Activated CD8-positive, alpha-beta memory T cell treated with anti-CD3 and anti-CD28 coated beads, Interleukin-2, amount 50 U/mL, for 4 hours (primary cell): ENCODE measurements at places on chromosomes 5 and 9.
A peak's percentile ranks its signal among the peaks of the same experiment; 100 is the strongest.

GRCh38 chr9:20508242-20508641, 114.1 kb downstream of the MLLT3 start:
- no peak for DNase-seq

DNA sequence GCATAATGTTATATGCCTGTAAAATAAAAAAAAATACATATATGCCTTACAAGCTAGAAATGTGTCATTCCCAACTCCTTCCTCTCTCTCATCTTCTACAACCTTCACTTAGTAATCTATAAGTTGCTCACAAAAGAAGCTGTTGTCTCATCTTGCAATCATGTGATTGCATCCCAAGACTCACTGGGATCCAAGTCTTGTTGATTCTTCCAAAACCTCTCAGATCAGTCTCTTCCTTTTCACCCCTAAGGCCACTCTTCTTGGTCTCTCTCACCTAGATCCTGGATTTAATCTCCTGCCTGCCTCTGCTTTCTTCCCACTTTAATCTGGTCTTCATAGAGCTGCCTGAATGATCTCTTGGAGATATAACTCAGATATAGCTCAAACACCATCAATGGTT, 261.1 kb upstream of the NR4A3 start:
- DNase-seq = no peak

DNA sequence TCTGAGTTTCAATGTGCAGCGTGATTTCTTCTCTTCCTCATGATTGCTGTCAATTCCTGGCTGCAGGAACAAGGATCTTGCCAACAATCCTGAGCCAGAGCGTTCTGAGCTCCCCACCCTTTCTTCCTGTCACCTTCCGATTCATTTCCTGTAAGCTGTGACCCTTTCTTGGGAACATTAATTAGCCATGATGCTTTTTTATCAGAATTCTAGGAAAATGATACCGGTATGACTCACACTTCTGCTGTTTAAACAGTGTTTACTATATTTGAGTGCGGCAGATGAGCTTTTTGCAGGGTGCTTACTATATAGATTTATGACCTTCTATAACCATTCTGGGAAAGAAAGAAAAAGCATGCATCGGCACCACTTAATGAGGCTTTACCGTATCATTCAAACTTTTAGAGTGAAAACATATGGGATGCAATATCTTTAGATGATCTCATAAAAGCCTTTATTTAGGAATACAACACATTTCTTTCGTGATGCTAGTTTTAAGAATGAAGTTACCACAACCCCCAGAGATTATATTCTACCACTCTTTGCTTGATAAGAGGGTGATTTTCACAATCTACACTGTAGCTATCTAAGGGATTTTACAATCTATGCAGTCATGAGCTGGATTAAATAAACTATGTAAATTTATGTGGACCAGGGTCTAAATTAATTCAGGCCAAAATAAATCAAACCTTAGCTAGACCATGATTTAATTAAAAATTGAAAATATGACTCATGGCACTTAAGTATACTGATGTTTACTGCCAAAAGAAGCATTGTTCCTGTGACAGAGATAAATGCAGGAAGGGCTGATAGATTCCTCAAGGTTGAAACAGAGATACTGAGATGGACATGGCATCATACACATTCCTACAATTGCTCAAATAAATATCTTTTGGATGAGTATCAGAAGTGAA, 38.0 kb upstream of the OSMR start:
- no peak for DNase-seq

DNA sequence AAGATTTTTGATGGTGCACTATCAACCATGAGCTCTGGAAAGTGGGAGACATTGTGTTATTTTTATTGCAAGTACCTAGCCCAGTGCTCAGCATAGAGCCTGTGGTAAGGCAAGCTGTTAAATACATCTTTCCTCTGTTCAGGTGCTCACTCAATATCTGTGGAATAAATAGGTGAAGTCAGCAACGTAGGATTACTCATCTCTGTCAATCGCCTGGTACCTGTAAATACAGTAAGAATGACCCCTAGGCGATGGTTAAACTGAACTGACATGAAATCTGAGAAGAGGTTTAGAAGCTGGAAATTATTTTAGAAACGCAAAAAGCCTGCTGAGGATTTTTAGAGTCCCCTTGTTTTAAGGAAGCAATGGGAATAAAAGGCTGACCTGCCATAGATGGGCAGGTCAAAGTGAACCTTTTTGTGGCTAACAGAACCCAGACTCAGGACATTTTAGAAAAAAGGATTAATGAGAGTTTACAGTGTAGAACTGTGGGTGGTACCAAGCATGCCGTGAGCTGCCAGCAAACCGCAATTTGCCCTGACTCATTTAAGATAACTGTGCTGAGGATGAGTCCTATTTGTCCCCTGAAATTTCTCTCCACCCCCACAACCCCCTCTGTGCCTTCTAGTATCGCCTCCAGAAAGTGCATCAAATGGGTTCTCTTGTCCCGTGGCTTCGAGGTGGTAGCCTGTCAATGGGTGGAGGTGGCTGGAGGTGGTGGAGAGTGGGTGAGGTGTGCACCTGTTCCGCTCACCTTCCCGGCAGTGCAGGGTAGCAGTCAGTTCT, 375.1 kb downstream of the MED10 start:
- DNase-seq = no peak

GRCh38 chr5:157266286-157267007, 524 bp downstream of the CYFIP2 start:
- DNase-seq = peak; percentile 60

- no peak for DNase-seq
These were observed 41.7 kb upstream of the CLK4 start for GRCh38 chr5:178668579-178668978.

DNA sequence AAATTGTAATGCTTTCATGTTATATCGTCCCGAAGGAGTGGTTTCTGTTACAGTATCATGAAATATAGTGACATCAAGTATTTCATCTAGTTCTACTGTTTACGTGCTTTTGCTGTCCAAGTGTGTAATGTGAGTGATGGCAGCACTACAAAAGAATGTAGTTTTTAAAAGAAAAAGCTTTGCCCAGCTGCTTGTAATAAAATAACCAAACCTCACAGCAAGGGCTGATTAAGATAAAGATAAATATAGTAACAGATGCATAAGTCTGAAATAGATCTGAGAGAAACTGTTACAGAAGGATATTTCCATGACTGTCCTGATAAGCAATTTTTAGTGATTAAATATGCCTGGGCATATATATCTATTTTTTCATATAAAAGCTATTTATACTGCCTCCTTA, 106.4 kb downstream of the AUH start:
- no peak for DNase-seq

DNA sequence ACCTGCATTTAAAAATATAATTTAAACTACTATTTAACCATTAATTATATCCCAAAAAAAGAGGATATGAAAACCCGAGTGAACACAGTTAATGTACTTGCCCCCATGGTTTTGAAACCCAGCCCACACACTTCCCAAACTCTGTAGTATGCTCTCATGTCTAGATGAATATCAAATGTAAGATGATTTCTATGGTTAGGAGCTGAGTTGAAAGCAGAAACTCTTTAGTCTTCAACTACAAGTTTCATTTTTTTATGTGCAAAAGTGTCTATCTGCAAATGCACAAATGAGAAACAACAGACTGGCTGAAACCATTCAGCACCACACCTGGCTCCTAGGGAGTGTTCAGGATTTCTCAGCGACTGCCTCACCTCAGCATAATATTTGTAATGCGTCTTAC, 183.3 kb downstream of the SEMA5A start:
- DNase-seq = no peak

DNA sequence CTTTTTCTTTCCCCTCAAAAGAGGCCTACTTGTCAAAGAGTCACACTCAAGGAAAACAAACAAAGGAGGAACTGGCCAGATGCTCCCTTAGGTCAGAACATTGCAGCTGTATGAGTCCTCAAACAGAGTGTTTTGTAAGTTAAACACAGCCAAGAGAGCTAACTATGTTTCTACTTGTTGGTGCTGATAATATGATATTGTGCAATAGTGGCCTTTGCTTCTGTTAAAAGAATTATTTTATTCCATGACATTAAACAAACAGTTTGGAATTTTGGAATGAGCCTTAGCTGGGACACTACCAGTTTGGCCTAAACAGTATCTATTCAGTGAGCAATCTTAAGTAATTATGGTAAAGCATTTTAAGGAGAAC, 56.0 kb upstream of the TPD52L3 start:
- DNase-seq = no peak

GRCh38 chr5:132837868-132838267, 7.4 kb upstream of the SHROOM1 start:
- no peak for DNase-seq

DNA sequence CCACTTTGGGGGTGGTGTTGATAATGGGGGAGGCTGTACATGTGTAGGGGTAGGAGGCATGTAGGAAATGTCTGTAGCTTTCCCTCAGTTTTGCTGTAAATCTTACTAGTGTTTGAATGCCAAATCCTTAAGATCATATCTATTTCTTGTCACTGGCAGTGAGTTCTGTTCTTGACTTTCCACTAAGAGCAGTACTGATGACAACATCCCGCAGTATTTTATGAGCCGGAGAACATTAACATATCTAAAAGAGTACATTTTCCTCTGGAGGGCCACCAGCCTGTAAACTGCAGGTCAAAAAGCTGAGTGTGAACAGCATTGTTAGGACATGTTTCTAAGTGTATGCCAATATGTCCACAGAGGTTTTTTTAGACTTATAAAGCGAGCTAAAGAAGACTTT, 2.5 kb upstream of the HSPB3 start:
- no peak for DNase-seq

DNA sequence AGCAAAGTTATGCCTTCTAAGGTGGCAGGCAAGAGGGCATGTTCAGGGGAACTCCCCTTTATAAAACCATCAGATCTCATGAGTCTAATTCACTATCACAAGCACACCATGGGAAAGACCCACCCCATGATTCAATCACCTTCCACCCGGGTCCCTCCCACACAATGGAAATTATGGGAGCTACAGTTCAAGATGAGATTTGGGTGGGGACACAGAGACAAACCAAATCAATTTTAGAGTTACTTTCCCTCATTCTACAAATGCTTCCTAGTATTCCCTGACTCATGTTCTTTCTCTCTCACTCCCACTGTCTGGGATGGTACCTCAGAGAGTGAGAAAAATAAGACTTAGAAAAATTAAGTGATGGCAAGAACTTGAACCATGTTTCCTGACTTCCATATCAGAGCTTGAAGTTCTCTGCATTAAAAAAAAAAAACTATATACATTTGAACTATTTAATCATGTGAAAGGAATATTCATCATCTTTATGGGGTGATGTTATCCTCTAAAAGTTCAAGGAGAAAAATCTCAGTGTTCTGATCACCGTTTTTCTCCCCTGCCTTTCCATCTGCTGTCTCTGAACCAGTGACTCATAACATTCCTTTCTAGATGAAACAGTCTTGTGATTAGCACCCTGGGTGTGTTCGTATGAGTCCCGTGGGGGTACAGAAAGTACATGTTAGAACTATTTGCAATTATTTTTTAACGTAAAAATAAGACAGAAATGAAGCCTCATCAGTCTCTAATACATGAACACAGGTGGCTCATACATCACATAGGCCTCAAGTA, 282.9 kb downstream of the SLF1 start:
- DNase-seq = no peak

DNA sequence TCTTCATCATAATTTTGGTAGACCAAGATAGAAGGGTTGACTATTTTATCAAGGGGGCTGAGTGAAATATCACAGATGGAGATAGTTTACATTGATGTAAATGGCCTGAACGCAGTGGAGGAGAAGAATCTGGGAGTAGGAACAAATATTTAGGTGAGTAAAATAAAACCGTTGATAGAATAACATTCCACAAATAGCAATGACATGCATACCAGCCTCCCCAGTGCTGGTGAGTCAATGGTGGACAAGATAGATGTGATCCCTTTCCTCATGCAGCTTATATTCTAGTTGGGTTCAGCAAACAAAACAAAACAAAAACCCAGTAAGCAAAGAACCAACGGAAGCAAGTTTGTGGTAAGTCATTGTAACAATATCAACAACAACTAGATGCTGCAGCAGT, 385.2 kb downstream of the FAM170A start:
- no peak for DNase-seq

DNA sequence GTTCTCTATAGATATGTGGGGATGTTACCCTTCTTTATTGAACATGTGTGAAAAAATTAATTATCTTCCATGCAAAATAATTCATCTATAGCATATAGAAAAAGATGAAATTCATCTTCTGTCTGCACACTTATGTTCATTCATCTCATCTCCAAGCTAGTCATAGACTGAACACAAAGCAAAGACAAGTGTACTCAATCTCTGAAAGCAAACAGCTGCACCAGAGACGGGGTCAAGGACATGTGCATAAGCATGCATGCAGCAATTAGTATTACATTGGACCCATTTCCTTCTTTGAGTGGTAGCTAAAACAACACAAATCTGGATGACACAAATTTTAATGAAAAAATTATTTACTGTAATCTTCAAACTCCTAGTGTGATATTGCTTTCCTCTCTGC, 547.0 kb upstream of the COX7C start:
- no peak for DNase-seq

GRCh38 chr9:91062281-91062680, 260.7 kb downstream of the SYK start:
- DNase-seq = no peak

- DNase-seq = no peak
These were observed 120.6 kb downstream of the PTTG1 start for GRCh38 chr5:160542281-160542680.

GRCh38 chr5:32975656-32976375, 264.7 kb downstream of the NPR3 start:
- no peak for DNase-seq

DNA sequence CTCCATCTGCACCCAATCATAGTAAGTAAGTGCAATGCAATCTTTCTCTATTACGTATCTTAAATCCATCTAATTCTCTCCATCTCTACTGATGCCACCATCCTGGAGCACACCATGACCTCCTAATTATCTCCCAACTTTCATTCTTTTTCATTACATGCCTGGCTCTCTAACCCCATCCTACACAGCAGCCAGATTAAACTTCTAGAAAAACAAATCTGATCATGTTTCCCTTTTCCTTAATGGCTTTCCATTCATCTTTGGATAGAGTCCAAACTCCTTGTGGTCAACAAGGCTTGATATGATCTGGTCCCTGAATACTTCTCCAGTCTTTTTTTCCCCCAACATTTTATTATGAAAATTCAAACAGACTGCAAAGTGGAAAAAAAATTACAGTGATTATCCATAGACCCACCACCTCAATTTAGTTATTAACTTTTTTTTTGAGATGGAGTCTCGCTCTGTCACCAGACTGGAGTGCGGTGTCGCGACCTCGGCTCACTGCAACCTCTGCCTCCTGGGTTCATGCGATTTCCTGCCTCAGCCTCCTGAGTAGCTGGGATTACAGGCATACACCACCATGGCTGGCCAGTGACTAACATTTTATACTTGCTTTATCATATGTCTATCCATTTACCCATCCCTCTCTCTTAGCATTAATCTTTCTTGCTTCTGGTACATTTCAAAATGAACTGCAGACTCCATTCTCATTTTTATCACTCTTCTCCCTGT, 5.2 kb downstream of the PPP2R2B start:
- DNase-seq = no peak
